ENCODE measurements at places on chromosomes 6 and 20. TPM values are rescaled to one million over a fixed set of nuclear protein-coding genes. Genes with fewer than 3 reads are reported as not detected.

GRCh38 chr20:44495802-44496481, 20.3 kb downstream of the TTPAL start:
- no peak for DNase-seq

GRCh38 chr6:108106261-108106660, 31.7 kb upstream of the OSTM1 start:
- DNase-seq = peak; percentile 83

- DNase-seq = peak; percentile 50
These were observed 421.3 kb upstream of the BTBD3 start for GRCh38 chr20:11496380-11496779.

GRCh38 chr20:6993011-6993410, 225.5 kb downstream of the BMP2 start:
- no peak for DNase-seq

DNA sequence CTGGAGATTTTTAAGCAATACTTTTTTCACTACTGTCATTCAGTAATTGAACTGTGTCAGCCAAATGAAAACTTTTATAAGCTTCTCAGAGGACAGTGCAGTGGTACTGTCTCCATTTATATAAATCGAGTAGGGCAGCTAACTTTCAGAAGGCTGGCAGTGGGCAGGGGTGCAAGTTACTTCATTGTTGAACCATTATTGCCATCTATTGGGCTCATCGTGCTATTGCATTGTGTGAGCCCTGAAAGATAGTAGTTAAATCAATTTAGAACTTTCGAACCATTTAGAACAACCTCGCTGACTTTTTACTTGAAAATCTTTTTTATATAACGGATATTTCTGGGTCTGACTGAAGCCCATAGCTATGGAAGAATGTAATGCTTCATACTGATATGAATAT, 347.8 kb upstream of the PLCB4 start:
- DNase-seq = peak; percentile 74

- DNase-seq = peak; percentile 83
These were observed 750 bp downstream of the MAP7 start for GRCh38 chr6:136549300-136550044.

GRCh38 chr20:19254956-19255355, 42.5 kb downstream of the SLC24A3 start:
- peak; percentile 33 for DNase-seq

GRCh38 chr6:33730611-33731010, 16.1 kb downstream of the IP6K3 start:
- DNase-seq = no peak

- no peak for DNase-seq
These were observed 1225.5 kb upstream of the CITED2 start for GRCh38 chr6:140599916-140600315.

DNA sequence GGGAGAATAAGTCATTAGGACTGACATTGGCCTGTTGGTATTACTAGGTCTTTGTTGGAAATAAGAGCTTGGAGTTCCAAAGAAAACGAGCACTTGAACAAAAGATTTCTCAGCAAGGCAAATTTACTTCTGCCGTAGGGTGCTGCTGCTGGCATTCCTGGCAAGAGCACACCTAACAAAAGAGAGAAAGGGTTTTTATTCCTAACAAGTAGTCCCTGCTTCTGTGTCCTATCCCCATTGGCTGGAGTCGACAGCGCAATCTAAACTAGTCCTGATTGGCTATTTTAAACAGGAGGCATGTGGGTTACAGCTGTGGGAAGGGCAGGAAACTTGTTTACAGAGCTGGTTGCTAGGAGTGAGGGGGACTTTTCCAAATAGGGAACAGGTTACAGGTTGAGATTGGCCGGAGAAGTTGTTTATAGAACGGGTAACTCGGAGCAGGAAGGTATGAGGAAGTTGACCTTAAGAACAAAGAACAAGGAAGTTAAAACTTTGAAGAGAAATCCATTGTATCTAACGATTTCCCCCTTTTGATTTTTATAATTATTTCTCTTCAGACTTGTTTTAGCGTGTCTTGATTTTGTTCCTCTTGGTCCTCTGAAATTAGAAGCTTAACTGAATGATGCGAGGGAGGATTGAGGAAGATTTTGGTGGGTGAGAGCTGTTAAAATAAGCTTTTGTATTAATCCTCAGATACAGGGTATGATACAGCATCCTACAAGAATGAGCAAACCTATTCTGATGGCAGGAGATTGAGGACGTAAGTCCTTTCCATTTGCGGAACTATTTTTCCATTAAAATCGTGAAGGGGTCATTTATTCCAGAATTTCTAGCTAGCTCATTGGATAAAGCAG, 3.4 kb upstream of the ZNFX1 start:
- DNase-seq = peak; percentile 84

GRCh38 chr6:44253307-44254101, 3.8 kb downstream of the SLC35B2 start:
- DNase-seq = peak; percentile 89

DNA sequence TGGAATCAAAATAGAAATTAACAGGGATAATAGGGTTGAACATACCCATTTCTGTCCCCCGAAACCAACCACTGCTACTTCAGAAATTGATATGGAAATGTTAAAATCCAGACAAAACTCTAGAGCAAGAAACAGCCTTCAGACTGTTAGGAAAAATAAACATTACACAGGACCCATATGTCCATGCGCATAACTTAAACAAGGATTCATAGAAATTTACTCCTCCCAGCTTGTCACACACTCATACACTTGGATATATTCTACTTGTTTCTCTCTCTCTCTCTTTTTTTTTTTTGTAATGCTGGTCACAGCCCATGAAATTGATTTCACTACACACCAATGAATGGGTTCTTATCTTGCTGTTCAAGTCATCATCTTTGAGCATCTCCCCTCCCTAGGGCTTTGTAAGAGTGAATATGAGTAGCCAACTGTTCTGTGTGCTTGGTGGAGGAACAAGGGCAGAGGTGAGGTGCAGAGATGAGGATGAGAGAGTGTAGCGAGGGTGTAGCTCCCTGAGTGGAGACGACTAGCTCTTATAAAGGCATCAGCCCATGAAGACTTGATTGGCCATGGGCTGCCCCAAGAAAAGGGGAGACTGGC, 61.8 kb upstream of the MLN start:
- DNase-seq = no peak

DNA sequence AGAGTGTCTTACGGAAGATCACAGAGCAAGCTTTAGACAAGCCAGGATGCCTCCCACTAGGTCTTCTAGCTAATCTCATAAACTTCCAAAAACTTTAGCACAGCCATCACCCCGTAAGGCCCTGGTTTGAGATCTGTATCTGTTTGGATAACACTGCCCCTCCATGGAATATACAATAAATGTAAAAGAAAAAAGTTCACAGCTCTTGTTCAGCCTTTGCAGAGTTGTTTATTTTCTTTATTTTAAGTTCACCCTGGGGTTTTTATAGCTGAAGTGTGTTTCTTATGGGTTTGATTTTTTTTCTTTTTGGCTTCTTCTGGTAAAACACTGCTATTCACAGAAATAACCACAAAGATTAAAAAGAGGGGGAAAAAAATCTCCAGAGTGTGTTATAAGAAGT, 125.6 kb downstream of the EYA2 start:
- DNase-seq = no peak

DNA sequence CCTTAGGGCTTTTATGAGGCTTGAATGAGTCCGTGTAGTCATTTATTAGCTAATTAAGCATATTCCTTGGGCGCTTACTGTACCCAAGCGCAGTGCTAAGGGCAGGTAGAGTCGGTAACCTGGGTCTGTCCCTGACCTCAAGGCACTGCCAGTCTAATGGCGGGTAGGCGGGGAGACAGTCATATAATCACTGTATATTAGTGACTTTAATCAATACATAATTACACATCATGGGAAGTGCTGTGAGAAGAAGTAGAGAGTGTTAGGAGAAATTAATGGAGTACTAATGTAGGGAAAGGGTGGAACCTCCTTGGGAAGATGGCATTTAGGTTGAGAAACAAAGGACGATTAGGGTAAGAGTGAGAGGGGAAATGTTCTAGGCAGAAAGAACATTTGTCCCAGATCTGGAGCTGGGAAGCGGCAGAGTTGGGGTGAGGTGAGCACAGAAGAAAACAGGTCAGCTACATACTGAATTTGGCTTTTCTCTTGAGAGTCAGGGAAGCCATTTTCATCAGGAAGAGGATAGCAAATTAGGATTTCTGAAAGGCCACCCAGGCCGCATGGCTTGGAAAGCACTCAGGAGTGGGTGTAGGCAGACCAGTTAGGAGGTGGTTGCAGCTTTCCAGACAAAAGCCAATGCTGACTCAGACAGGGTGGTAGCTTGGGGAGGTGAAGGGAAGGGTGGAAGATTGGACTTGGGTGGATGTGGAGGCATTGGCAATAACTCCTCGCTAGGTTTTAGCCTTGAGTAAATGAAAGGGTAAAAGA, 954 bp upstream of the BLCAP start:
- DNase-seq = peak; percentile 52

- no peak for DNase-seq
These were observed 45.8 kb downstream of the GINS1 start for GRCh38 chr20:25453035-25453810.

- no peak for DNase-seq
These were observed 34.8 kb upstream of the AFDN start for GRCh38 chr6:167791780-167792478.

DNA sequence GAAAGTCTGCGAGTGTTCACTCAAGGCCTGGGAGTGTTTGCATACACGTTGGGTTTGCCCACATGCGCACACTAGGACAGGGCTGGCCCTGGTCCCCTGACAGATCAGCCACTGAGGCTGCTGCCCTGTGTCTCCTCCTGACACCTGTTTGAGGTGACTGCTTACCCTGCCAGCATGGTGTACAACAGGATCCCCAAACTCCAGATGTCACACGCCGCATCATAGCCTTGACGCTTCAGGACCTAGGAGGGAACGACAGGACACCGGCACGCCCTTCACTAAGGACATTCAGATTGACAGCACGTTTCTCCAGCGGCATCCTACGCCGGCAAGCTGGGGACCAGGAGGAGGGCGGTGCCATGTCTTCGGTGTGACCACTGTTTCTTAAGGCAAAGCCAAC, 37.0 kb upstream of the MPC1 start:
- no peak for DNase-seq

WFDC10B gene
- total RNA-seq = not detected

CST11 gene
- total RNA-seq = not detected

OR2H1 gene
- not detected for total RNA-seq

TAGAP gene
- not detected for total RNA-seq

ULBP1 gene
- 0.55 TPM for total RNA-seq

RSPO4 gene
- total RNA-seq = 8.0 TPM

MUC22 gene
- total RNA-seq = not detected

PRDM1 gene
- total RNA-seq = 74.3 TPM

PHF3 gene
- total RNA-seq = 72.5 TPM

All from endodermal cell (in vitro differentiated cells).